Hypothalamus (tissue), 51 donors: ENCODE measurements at places on chromosomes 6 and 20.

- no peak for DNase-seq
These were observed 114.1 kb downstream of the NRN1 start for GRCh38 chr6:5892669-5893068.

- no peak for DNase-seq
These were observed 124.1 kb downstream of the PHF3 start for GRCh38 chr6:63759605-63760105.

GRCh38 chr6:116205281-116205680 lies 48.6 kb downstream of the TSPYL4 start:
- no peak for DNase-seq

DNA sequence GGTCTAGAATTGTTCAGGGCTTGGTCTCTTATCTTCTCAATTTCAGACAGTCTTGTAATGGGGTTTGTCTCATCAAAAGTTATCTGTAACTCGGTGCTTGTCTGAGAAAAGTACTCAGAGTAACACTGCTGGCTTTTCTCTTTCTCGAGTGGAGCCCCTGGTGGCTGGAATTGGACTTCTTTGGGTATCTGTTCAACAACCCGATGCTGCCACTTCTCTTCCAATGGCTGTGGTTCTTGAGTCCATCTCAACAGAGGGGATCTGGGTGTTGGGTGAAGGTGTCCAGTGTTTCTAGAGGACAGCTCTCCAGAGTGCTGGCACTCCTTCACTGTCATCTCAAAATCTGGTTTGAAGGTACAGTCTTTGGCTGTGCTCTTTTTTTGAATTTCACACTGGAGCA lies 24.6 kb downstream of the DST start:
- no peak for DNase-seq

DNA sequence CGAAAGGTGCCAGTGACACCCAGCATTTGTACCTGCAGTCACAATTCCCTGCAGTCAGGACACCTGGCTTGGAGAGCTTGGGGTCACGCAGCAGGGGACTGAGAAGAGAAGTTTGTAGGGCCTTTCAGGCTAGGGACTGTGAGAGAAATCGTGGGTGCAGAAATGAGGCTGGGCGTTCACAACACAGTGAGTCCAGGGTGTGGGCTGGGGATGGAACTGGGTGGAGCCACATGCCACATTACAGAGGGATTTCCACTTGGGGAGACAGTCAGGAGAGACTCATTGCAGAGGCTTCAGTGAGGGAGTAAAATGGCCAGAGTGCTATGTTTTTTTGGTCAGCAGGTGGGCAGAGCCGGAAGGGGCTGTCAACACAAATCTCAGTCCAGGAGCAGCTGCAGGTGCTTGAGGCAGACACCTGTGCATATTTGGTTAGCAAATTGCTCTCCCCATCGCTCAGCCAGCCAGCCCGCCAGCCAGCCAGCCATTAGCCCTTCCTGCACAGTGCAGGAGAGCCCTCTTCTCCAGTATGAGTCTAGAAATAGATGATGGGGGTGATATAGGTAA lies 7.4 kb downstream of the ITPR3 start:
- DNase-seq: no peak

GRCh38 chr20:13788167-13788834 lies 3.5 kb downstream of the NDUFAF5 start:
- no peak for DNase-seq

- DNase-seq: no peak
These were observed 18.0 kb downstream of the KLHL31 start for GRCh38 chr6:53647462-53648094.

GRCh38 chr6:28353356-28353755 lies 3.6 kb downstream of the ZKSCAN3 start:
- no peak for DNase-seq
